ENCODE measurements at places on chromosomes 16 and 17. TPM values are rescaled to one million over a fixed set of nuclear protein-coding genes. Genes with fewer than 3 reads are reported as not detected.

The CCDC200 gene
- total RNA-seq, result not detected

The PLD6 gene
- total RNA-seq, result 6.5 TPM

The NPIPA5 gene
- total RNA-seq, result 5.5 TPM

The TEX19 gene
- total RNA-seq, result 0.27 TPM

The MYH13 gene
- total RNA-seq, result not detected

The PIRT gene
- not detected for total RNA-seq

The NDUFB10 gene
- 247 TPM for total RNA-seq

The CIITA gene
- 0.17 TPM for total RNA-seq

The PYDC1 gene
- total RNA-seq, result not detected

The KCNG4 gene
- not detected for total RNA-seq

The TEX14 gene
- not detected for total RNA-seq

The RAB26 gene
- 1.8 TPM for total RNA-seq

The EVI2A gene
- total RNA-seq, result not detected

The MRPL12 gene
- total RNA-seq, result 324 TPM

The KRT24 gene
- total RNA-seq, result not detected

The GH1 gene
- total RNA-seq, result not detected

The MYO15B gene
- 58.0 TPM for total RNA-seq

The IKZF3 gene
- total RNA-seq, result not detected

The HEATR9 gene
- total RNA-seq, result not detected

The CDH3 gene
- 0.23 TPM for total RNA-seq

The GGT6 gene
- not detected for total RNA-seq

All from A549 treated with CpdA at 1 μM for 4 hours (cell line).